ENCODE measurements at places on chromosomes 2 and 18.

DNA sequence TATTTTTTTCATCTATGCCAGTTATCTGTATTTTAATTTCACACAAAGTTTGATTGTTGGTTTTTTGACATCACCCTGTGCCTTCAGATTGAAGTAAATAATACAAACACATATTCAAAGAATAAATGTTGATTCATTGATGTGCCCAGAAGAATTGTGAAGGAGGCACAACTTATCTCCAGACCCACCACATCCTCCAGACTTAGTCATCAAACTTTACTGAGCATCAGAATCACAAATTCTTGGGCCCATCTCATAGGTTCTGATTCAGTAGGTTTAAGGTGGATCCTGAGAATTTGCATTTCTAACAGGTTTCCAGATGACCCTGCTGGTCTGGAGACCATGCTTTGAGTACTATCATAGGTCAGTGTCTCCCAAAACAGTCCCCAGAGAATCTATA, 82.8 kb upstream of the PIK3C3 start:
- no peak for DNase-seq

- DNase-seq, result peak; percentile 76
These were observed 22.7 kb upstream of the PDIA6 start for GRCh38 chr2:10835052-10835970.

DNA sequence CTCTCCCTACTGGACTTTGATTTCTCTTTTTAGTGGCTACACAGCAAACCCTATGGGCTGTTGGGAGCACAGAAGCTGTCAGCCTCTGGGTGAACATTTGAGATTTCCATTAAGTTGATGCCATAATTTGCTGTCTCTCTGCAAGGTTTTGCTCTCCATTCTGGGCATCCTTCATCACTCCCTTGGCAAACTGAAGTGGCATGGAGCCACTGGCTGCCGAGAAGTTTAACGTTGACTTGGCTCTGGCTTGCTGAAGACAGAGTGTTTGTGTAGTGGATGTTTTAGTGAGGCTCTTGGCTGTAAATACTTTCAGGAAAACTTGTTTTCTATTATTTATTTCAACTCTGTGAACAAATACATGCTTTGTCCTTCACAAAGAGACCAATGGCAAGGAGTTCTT, 91.5 kb downstream of the ALK start:
- DNase-seq, result no peak

- DNase-seq, result no peak
These were observed 89.9 kb downstream of the MIB1 start for GRCh38 chr18:21830532-21830931.

DNA sequence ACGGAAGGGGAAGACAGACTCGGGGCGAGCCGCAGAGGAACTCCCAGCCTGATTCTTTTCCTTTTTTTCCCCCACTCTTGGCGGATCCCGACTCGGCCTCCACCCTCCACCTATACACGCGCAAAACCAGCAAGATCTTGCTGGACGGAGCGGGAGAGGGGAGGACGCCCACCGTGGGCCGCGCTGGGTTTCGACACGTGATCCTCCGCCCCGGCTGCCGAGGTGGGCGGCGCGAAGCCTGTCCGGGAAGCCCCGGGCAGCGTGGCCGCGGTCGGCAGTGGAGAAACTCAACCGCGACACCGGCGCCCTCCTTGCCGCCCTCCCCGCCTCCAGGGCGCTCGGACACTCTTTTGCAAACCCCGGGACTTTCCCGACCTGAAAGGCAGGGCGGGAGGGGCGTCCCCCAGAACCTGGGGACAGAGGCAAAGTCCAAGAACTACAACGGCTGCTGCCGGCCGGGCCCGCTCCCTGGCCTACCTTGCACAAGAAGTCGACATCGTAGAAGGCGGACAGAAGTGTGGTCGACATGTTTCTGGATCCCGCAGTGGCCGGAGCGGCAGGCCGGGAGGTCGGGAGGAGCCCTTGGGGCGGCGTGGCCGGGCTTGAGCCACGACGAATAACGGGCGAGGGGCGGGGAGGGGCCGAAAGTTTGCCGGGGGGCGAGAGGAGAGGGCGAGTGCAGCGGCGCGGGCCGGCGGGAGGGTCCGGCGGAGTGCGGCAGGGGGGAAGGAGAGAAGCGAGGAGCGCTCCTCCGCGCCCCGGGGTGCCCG, 433 bp downstream of the ZFP36L2 start:
- DNase-seq, result peak; percentile 74

DNA sequence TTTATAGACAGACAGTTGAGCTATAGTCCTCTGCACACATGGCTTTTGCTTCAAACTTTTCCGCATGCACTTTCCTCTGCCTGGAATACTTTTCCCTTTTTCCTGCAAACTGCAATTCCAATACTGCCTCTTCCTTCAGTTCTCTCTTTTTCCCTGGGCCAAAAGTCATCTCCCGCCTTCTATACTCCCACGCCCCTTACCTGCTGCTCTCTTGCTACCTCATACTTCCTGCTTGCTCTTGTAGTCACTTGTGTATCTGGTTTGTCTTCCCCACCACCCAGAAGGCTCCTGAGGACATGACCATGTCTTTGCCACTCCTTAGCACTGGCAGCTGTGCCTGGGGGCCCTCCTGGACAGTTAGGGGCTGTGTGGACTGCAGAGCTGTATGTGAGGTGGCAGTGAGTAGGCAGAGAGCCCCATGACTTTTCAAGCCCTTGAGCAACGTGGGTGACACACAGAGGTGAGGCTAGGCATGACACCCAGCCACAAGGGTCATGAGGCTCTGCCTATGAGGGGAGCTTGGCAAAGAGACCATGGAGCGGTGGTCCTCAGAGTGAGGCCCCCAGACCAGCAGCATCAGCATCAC, 23.2 kb downstream of the SPEG start:
- DNase-seq, result no peak

All from activated CD4-positive, alpha-beta memory T cell treated with anti-CD3 and anti-CD28 coated beads, Interleukin-2, amount 10 ng/mL, durations not matched to agents 7 days and 5 days (primary cell).